ENCODE measurements at places on chromosomes 16 and 17.

DNA sequence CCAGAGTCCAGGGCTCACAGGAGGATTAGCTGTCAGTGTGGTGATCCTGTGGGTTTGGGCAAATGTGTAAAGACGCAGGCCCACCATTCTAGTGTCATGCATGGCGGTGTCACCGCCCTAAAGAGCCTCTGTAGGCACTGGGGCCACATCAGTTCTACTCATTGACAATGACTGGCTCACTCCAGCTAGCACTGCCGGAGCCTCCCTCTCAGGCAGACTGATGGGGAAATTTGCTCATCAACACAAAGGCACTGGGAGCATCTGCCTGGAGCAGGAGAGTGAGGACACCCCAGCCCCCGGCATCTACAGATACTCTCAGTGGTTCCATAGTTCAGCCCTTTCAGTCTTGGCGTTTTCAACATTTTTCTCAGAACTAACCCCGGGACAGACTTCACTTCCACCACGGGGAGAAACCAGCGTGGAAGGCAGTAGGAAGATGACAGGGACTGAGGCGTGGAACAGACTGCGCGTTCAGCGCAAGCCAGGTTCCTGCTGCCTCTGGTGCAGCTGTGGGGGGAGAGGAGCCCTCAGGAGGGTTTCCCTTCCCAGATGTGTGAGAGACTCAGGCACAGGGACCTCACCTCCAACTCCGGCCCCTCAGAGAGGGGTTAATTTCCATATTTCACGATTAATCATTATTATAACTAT is 256.6 kb downstream of the RBFOX3 start:
- DNase-seq: no peak

DNA sequence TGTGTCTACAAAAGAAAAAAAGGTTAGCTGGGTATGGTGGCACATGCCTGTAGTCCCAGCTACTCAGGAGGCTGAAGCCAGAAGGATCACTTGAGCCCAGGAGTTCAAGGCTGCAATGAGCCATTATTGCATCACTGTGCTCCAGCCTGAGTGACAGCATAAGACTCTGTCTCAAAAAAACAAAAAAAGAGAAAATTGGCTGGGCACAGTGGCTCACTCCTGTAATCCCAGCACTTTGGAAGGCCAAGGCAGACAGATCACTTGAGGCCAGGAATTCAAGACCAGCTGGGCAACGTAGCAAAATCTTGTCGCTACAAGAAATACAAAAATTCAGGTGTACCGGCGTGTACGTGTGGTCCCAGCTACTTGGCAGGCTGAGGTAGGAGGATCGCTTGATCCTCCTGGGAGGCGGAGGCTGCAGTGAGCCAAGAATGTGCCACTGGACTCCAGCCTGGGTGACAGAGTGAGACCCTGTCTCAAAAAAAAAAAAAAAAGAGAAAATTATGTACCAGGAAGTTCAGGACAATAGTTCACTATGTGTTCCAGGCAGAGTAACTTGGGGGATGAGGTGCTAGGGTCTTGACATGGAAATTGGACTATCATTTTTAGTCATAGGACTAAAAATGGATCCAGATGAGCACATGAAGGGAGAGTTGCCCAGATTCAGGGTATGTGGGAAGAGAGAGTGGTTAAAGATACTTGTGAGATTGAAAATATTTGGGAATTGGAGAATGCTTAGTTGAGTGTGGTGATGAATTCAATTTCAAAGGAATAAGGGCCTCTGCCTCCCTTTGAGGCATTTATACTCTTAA is 11.0 kb downstream of the ALDH3A2 start:
- DNase-seq: no peak

DNA sequence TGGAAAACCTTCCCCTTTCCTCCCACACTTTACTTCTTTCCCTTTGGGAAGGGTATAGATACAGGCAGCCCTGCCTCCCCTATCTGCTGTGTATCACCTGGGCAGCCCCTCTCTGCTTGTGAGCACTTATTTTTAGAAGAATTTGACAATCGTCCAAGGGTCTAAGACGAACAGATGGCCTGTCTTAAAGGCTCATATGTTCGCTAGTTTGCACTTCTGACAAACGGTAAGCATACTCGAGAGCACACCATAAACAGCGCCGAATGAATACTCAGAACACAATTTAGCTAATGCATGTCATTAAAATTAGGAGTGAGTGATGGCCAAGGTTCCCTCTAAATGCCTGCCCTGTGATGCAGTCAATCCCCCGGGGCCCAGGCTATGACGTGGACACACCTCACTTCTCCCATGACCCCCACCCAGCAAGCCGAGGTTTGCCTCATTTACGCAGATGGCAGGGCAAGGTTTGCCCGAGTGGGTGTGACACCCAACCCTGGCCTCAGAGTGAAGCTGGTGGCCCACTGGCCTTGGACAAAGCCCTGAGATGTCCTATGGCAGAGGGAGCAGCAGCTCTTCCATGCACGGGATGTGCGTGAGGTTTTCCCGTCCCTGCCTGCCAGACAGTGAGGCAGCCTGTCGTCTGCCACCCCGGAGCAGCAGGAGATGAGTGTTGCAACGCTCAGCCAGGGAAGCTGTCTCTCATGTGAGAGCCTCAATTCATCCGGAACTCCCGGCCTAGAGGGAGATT is 125.2 kb downstream of the C16orf78 start:
- no peak for DNase-seq

- no peak for DNase-seq
Measured at GRCh38 chr16:19555938-19556771, 652 bp downstream of the VPS35L start.

DNA sequence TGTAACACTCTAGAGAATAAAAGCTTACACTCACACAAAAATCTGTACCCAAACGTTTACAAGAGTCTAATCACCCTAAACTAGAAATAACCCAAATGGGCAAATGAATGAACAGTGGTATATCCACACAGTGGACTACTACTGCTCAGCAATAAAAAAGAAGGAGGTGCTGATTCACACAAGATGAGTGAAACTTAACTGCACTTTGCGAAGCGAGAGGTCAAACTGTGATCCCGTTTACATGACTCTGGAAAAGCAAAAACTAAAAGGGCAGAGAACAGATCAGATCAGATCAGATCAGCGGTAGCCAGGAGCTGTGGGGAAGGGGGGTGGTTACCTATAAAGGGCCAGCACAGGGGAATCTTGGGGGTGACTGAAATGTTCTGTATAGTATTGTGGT is 113.4 kb downstream of the TRIM37 start:
- no peak for DNase-seq

DNA sequence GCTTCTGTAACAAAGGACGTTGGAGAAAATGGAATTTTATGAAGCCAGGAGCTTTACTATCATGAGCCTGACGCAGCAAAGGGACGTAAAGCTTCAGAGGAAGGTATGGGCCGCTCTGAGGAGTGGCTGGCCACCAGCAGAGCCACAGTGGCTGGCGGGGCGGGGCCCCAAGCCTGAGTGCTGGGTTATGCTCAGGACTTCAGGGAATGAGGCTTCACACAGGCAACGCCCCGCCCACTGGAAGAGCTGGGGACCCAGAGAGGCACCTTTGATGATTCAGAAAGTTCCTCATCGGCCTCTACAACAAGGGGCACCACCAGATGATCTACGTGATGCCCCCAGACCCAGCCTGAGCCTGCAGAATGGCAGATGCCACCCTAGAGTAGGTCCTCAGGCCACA is 8.8 kb downstream of the NOB1 start:
- no peak for DNase-seq

- DNase-seq: no peak
Measured at GRCh38 chr16:86870380-86870779, 292.0 kb downstream of the FOXL1 start.

GRCh38 chr16:52408191-52408845 is 138.6 kb downstream of the TOX3 start:
- no peak for DNase-seq

DNA sequence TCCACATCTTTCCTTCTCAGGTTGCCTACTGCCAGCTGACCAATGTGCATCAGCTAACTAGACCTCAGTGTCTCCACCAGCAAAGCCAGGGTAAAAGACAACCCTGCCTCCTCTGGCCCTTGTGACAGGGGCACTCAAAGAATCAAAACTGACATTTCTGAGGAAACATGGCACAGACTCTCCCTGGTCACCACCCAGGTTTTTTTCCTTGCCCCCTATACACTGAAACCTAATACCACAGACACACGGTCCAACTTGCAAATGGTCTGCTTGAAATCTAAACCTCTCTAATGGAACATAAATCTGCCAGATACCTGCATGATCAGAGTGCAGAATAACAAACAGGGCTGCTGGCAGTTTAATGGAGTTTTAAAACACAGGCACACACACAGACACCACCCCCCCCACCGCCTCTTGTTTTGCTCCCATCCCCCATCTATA is 19.5 kb upstream of the CORO6 start:
- no peak for DNase-seq

- no peak for DNase-seq
Measured at GRCh38 chr16:57127037-57127763, 34.8 kb downstream of the CPNE2 start.

GRCh38 chr17:4449736-4450135 is 16.0 kb downstream of the SPNS3 start:
- no peak for DNase-seq

DNA sequence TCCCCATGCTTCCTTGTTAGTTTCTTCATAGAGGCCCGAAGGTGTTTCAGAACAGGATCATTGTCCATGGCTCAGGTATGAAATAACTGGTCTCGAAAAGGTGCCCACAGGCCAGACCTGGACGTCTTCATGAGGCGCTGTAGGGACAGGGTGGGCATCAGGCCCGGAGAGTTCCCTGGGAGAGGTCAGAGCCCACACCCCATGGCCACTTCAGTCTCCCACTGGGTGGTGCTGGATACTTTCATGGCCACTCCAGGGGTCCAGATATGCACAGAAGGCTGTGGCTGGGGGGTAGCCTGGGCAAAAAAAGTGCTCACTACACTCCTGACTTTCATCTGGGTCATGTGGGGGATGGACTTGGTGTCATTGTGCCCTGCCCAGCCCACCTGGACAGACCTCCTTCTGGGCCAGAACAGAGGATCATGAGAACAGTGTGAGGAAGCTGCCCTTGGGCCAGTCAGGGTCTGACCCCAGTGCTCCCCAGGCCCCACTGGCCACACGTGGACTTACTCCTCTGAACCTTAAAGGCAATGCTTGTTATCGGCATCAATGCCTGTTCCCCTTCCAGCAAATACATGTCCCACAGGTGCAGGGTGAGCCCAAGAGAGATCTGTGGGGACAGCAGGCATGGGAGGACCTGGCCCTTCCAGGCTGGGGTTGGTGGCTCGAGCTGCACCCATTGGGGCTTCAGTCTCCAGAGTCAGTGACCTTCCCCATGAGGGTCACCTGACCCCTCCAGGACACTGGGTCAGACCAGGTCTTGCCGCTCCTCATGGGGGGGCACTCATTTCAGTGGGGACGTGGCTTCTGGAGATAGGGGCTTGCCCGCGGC is 36.9 kb downstream of the LGALS9 start:
- no peak for DNase-seq

DNA sequence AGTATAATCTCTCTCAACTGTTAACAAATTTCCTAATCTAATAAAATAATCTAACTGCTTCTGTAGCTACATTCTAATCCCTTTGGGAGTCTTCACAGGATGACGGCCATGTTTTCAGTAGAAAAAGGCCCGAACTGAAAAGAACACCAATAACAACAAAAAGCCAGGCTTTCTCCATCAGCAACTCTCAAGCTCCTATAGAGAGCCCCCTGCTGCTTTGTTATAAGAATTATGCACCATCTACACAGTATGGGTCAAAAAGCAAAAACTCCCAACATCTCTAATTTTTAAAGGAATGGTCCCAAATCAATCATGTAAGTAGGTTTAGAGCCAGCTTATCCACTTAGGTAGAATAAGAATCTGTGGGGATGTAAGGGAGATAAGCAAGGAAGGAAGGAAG is 163.6 kb upstream of the C17orf78 start:
- DNase-seq: no peak

GRCh38 chr17:21378553-21378952 is 2.4 kb downstream of the KCNJ12 start:
- no peak for DNase-seq

GRCh38 chr16:58049232-58050185 is 24.0 kb downstream of the MMP15 start:
- DNase-seq: no peak

GRCh38 chr16:64627781-64628180 is 494.1 kb downstream of the CDH11 start:
- DNase-seq: no peak

DNA sequence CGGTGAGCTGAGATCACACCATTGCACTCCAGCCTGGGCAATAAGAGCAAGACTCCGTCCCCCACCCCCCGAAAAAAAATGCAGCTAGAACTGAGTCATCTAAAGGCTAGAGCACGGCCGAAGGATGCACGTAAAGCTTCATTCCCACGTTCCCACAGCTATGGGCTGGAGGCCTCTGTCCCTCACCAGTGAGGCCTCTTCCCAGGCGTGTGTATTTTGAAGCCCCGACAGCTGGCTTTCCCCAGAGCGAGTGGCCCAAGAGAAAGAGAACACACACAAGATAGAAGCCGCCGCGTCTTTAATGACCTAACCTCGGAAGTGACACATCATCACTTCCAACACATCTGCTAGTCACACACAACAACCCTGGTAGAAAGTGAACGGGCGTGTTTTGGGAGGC is 6.6 kb upstream of the KCTD5 start:
- no peak for DNase-seq

GRCh38 chr17:55303701-55304145 is 39.0 kb downstream of the HLF start:
- no peak for DNase-seq

- DNase-seq: no peak
Measured at GRCh38 chr16:84340325-84341040, 27.9 kb upstream of the ATP2C2 start.

DNA sequence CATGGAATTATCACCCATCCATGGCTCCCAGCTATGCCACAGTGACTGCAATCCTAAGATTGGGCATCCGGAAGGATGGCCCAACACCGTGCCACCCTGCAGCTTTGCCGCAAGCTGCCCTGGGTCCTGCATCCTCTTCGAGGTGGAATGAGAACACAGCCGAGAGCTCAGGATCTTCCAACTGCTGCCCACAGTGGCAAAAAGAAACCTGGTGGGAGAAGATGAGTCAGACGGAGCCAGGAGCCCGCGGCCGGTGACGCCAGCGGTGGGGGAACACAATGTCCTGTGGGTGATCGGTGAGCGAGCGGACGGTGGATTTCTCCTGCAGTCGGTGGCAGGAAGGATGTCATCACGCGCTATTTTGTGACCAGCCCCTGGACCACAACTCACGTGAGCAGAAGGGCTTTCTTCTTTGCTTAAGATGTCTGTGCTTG is 20.1 kb downstream of the CD7 start:
- DNase-seq: no peak

GRCh38 chr16:67766291-67766690 is 40.1 kb downstream of the RANBP10 start:
- DNase-seq: no peak

All from activated T-helper 1 cell treated with anti-CD3 and anti-CD28 coated beads, Interleukin-2, amount 50 U/mL, for 16 hours (primary cell).